ENCODE measurements at places on chromosomes 1 and 21.

DNA sequence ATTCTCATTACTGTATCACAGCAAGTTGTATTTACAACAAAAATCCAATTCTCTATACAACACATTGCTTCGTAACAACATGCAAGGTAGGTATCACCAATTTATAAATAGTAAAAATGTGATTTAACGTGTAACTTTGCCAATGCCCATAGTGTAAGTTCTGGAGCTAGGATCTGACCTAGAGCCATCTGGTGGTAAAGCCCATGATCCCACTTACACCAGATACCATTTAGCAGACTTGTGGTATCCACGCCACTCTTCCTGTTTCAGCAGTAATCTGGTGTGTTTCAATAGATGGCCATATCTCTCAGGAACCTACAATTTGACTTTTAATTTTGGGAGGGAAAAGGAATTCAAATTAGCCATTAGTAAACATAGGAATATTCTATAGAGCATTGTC is 10.2 kb downstream of the SETSIP start:
- no peak for DNase-seq

GRCh38 chr1:44512313-44512885 is 107.3 kb downstream of the RNF220 start:
- DNase-seq: peak; percentile 16

- no peak for DNase-seq
Measured at GRCh38 chr1:22114083-22115012, 28.5 kb downstream of the WNT4 start.

GRCh38 chr1:230869500-230869899 is 1.2 kb upstream of the C1orf198 start:
- no peak for DNase-seq

GRCh38 chr21:38768471-38769063 is 37.2 kb upstream of the ETS2 start:
- peak; percentile 43 for DNase-seq

GRCh38 chr1:200838676-200839445 is 33.9 kb upstream of the GPR25 start:
- no peak for DNase-seq

DNA sequence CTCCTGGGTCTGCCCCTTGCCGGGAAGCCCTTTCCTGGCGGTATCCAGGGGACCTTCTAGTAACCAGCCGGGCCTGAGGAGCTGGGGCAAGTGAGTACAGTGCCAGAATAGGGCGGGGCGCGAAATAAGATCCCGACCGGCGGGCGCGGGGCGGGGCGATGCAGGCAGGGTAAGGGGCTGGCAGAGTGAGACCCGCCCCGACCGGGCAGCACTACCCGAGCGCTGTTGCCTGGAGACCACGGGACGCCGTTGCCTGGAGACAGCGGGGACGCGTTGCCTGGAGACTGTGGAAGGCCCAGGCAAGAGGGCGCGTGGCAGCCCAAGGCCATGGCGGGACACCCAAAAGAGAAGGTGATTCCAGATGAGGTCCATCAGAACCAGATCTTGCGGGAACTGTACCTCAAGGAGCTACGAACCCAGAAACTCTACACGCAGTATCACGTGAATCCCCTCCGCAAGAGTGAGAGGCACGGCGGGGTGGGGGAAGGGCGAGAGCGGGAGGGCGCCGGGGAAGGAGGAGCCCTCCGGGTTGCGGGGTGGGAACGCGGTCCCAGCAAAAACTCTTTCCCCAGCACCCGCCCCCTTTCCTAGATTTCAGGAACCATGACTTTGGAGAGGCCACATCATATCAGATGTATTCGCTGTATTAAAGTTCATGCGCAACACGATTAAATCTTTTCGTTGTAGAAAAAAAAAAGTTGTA is 24.3 kb downstream of the EBNA1BP2 start:
- DNase-seq: peak; percentile 13

- DNase-seq: no peak
Measured at GRCh38 chr1:177091040-177091439, 73.5 kb downstream of the ASTN1 start.

DNA sequence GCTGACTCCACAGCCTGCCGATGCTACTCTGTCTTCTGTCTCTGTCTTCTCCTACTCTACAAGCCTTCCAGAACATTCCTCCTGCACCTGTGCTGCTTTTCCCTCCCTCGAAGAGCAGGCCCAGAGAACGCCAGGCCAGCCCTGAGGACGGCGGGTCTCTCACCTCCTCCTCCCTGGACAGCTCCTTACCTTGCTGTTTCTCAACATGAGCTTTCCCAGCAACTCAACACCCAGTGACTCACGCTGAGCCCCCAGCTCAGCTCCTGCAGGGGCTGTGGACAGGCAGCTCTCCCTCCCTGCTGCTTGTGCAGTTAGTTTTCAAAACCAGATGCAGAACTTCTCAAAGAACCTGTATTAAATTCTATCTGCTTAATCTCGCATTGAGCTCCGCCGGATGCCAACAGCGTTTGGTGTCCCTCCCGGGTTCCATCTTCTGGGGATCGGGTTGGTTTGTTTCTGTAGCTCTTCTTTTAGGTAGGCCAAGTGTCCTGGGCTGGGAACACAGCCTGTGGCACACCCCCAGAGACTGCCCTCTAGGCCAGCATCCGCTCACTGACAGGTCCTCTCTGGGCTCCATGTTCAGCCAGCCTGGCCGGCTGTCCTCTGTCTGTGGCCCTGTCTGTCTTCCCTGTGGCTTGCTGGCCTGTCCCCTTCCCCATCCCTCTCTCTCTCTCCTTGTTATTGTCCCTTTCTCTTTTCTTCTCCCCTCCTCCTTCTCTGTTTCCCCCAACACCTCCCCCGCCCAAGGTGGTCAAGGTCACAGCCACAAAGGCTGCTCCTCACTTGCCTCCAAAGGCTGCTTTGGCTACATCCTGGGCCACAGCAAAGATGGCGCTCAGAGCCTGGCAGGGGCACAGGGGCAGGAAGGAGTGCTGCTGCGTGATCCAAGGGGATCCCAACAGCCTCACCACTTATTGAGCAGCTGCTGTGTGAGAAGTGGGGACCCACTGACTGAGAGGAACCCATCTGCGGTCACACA is 391.0 kb downstream of the MATN1 start:
- DNase-seq: no peak

DNA sequence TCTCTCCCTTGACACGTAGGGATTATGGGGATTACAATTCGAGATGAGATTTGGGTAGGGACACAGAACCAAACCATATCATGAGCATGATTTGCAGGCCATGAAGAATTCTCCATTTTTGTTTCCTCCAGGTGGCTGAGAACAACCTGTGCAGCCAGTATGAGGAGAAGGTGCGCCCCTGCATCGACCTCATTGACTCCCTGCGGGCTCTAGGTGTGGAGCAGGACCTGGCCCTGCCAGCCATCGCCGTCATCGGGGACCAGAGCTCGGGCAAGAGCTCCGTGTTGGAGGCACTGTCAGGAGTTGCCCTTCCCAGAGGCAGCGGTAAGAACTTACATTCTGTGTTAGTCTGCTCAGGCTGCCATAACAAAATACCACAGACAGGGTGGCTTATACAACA is 9.7 kb downstream of the MX1 start:
- DNase-seq: no peak

DNA sequence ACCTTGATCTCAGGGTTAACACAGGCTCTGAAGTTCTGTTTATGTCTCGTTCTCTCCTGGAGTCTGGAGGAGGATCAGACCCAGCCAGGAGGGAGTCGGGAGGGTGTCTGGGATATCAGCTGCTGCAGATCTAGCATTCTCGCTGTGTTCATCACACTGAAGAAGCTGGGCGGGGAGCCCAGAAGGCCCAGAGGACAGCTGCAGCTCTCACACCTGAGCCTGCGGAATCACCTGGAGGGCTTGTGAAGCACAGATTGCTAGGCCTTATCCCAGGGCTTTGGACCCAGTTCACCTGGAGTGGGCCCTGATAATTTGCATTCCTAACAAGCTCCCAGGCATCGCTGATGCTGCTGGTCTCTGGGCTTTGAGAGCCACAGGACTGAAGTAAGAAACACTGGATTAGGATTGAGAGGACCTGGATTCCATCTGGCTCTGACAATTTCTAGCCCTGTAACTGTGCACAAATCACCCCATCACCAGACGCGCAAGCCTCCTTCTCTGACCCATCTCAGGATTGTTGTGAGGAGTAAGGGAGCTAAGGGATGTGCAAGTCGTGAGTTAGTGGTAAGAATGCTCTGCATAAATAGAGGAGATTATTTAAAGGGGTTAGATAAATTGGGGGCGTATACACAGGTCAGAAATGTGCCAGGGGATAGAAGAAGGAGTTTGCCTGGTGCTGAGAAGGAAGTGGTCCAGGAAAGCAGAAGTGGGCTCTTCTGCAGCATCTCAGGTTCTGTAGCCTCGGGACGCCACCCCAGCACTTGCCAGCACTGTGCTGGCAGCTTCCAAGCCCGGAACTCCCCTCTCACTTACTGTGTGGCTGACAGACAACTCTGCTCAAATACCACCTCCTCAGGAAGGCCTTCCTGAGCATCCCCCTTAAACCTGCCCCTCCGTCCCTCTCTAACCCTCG is 19.1 kb downstream of the ABCA4 start:
- DNase-seq: no peak

DNA sequence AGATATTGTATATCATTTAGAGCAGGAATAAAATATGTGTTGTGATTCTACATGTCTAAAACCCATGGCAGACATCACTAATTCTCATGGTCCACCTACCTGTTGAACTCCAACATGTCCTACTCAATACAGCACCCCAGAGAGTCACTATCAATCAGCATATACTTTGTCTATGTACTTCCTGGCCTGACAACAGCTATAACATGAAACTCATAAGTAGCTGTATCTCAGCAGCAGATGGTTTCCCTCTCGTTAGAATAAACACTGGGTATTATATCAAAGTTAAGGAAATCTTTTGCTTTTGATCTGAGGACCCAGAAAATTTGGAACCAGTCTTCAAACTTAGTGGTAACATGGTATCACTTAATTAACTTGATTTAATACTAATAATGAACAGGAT is 15.8 kb downstream of the ARPC5 start:
- no peak for DNase-seq

GRCh38 chr1:181015251-181015615 is 7.4 kb downstream of the STX6 start:
- DNase-seq: no peak

GRCh38 chr1:213492161-213493041 is 441.4 kb downstream of the RPS6KC1 start:
- DNase-seq: no peak

- DNase-seq: no peak
Measured at GRCh38 chr1:213820362-213821149, 167.2 kb upstream of the PROX1 start.

DNA sequence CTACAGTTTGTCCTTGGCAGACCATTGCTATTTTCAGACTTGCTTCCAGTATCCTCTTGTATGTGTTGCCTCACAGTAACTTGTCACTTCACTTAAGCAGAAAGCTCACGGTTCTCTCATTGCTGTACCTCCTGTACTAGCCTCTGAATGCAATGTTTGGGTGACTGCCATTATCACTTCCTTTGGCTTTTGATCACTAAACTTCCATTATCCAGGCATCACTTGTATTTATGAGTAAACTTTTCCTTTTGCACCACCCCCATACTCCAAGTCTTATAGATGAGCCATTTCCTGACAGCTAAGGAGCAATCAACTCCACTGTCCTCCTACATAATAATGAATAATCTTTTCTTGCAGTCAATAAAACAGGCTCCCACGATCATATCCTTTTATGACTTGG is 255.3 kb downstream of the PDE4B start:
- DNase-seq: no peak

DNA sequence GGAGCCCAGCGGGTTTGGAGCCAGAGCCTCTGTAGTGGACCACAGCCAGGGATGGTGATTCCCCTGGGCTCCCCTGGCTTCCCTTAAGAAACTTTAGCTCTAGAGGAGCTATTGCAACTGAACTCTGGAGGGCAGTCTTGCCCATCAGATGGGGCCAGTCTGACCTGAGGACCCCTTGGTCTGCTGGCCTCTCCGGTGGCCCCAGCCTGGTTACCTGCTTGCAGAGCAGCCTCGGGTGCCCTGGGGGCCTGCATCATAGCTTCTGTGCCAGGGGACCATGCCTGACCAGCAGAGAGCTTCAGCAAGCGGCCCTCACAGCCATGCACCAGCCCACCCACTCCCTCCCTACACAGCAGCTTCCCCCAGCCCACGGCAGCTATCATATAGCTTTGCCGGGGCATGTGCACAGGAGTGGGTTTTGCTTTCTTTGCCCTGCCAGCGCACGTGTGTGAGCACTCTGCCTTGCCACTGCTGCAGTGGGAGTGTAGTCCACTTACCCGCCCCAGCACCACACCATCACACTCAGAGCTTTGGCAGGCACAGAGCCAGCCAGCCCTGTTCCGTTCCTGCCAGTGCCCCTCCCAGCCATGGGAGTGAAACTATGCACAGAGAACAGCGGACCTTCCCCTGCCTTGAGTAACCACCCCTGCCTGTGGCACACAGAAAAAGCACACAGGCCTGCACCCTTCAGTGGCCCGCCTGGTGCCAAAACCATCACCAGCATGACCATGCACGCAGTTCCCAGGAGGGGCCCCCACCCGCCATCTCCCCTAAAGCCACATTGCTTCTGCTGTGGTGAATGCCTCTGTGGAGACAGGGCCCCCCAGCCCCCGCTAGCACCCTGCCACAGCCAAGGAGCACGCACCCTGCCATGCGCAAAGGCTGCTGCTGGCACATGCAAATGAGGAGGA is 442.9 kb upstream of the NEGR1 start:
- DNase-seq: no peak

DNA sequence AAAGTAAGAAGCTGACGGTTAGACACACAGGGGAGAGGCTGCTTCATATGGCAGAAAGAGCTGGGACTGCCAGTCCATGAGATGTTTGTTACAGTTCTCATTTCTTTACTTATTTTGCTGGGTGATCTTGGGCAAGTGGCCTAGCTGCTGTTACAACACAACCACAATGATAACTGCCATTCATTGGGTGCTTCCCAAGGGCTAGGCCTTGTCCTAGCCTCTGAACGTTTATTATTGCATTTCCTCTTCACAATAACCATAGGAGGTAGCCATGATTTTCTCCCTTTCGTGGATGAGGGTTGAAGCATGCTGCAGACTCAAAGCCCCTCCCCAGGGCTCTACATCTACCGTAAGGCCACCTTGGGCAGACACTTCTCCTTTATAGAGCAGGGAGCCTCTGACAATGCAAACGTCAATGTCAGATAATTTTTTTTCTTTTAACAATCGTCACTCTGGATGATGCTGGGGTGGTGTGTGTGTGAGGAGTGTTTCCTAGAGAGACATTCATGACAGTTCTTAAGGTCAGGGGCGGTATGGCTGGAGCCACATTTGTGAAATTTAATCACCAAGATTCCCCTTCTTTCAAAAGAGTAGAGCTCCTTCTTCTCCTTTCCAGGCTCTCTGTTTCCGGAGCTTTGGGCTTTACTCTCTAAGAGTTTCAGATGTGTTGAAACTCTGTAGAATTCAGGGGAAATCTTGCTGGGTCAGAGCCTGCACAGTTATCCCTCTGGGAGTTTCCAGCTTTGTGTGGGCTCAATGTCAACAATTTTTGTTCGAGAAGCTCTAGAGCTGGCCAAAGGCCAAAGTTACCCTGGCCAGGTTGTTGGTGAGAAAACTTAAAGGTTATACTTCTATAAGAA is 138.5 kb upstream of the SGIP1 start:
- DNase-seq: no peak

All from stimulated activated CD4-positive, alpha-beta T cell treated with anti-CD3 and anti-CD28 coated beads, Interleukin-15, amount 100 ng/mL, for 48 hours (primary cell).